ENCODE measurements at places on chromosomes 1 and 21.

DNA sequence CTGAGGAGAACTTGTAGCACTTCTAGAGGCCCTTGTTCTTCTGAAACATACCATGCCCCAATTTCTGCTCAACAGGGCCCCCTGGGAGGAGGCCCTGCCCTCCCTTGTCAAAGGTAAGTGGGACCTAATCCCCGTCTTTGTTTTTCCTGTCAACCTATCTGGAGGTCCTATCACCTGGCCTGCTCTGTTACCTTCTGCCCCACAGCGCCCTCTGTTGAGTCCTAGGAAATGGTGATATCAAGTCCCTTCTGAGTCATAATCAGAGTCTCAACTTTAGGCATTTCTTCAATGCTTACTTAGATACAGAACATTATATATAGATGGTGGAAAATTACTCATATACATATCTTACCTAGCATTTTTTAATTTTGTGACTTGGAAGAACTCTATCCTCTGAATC lies 28.2 kb upstream of the FCRL4 start:
- DNase-seq, result no peak

DNA sequence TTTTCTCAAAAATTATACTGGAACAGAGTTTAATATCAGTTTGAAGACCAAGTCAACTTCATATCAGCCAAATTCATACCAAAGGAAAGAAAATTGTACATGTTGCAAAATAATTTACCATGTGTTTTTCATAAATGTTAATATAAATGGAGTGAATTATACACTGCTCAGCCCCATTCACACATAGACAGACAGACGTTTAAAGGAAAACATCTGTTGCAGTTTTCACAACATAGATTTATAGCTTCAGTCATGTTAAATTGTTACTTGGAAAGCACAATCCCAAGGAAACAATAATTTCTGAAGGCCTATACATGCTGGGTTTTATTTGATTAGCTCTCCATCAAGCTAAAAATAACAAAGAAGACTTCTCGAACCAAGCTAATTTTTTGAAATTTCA lies 27.8 kb upstream of the HYI start:
- peak; percentile 7 for DNase-seq

- DNase-seq, result no peak
These were observed 11.3 kb downstream of the GBP2 start for GRCh38 chr1:89114662-89115061.

GRCh38 chr1:119188926-119189325 lies 48.5 kb upstream of the WARS2 start:
- no peak for DNase-seq

- DNase-seq, result no peak
These were observed 9.8 kb upstream of the SLC19A1 start for GRCh38 chr21:45551783-45552695.

DNA sequence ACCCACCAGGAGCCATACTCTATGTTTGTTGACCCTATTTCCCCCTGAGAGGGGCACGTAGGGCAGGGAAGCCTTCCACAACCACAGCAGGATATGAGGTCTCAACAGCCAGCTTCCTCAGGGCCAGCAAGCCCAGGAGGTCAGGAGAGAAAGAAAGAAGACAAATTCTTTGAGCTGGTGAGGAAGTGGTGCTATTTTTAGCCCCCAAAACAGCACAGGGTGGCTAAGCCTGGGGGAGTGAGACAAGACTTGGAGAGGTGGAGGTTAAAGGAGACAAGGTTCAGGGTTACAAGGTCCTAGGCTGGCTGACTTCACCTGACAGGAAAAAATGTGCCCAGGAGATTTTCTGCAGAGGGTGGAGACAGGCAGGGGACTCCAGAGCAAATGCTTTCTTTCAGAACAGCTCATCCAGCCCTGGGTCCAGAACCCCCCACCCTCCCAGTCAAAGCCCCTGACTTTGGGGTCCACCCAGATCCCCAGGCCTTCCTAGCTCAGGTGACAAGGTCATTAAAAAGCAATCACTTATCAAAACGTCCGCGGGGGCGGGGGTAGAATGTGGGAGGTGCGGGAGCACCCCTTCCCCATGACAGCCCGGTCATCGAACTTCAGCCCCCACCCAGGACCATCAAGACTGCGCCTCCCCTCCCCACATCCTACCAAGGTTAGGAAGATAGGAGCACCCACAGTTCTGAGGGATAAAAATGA lies 1.3 kb downstream of the SV2A start:
- no peak for DNase-seq

DNA sequence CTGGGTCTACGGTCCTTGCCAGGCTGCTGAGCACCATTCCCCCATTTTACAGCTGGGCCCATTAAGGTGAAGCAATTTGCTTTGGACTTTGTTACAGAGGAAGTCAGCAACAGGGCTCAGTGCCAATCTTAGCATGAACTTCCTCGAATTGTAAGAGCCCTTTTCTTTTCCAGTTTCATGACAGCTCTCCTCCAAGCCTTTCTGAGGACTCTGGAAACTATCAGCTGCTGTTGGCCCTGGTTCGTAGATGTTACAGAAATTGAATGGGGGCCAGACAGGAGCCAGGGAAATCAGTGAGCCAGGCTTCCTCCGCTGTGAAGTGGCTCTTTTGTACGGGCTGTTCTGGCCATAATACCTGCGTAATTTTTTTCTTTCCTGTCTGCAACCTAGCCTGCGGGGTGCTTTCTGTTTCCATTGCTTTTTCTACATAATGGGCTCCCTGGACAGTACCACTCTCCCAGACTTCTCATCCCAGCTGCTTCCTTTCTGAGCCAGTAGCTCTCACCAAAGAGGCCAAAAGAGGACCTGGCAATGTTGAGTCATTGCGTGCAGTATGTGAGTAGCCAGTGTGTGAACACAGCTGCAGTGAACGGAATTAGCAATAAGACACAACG lies 386.3 kb downstream of the DISC1 start:
- DNase-seq, result no peak

GRCh38 chr1:63512584-63512983 lies 10.4 kb downstream of the ITGB3BP start:
- no peak for DNase-seq

- no peak for DNase-seq
These were observed 1.7 kb downstream of the MCL1 start for GRCh38 chr1:150577557-150578271.

DNA sequence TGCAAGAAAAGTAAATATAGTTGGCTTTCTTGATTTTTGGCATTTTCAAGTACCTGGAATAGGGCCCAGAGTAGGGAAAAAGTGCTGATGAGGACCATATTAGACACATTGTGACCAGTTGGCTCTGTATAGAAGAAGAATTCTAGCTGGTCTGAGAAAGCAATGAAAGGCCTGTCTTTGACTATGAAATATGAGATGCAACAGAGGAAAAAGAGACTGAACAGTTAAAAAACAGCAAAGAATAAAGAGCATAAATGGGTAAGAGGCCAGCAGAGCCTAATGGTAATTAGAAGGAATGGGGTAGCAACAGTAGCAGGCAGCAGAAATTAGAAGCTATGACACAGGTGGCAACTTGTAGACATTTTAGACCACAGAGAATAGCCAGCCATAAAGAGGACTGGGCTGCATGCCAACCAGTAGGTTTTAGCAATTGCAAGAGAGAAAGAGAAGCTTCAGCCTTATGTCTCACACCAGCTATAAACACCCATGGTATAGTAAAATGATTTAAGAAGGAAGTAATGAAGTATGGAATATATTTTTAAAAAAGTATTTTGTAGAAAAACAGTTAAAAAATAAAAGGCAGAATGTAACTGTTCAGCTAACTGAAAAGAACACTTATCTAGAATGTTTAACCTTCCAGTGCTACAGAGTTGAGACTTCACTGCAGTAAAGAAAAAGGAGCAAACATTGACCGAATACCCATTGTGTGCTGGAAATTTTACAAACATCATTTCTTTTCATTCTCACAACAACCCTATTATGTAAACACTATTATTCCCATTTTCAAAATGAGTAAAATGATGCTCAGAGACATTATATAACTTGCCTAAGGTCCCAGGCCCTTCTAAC lies 114.1 kb downstream of the LHX4 start:
- DNase-seq, result no peak

DNA sequence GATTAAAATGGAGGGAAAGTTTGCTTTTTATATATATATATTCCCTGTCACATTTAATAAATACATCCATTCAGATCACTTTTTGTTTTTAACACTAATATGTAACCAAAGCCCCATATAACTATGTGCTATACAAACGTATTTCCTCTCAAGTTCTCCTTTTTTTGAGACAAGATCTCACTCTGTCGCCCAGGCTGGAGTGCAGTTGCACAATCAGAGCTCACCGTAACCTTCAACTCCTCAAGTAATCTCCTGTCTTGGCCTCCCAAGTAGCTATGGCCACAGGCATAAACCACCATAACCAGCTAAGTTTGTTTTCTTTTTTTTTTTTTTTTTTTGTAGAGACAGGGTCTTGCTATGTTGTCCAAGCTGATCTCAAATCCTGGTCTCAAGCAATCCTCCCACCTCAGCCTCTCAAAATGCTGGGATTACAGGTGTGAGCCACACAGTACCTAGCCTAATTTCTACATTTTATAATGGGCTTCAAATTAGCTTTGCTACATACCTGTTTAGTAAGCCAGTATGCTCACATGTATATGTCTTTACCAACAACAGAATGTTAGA lies 120.0 kb downstream of the TGFBR3 start:
- DNase-seq, result no peak

- DNase-seq, result no peak
These were observed 11.3 kb upstream of the CTSE start for GRCh38 chr1:206035027-206035426.

- no peak for DNase-seq
These were observed 297.4 kb downstream of the TM2D1 start for GRCh38 chr1:61427510-61427909.

Measured in right renal pelvis (tissue), 4 donors.